ENCODE measurements at places on chromosomes 5 and 9.

- DNase-seq, result no peak
Measured at GRCh38 chr5:6773342-6774035, 60.3 kb downstream of the TENT4A start.

DNA sequence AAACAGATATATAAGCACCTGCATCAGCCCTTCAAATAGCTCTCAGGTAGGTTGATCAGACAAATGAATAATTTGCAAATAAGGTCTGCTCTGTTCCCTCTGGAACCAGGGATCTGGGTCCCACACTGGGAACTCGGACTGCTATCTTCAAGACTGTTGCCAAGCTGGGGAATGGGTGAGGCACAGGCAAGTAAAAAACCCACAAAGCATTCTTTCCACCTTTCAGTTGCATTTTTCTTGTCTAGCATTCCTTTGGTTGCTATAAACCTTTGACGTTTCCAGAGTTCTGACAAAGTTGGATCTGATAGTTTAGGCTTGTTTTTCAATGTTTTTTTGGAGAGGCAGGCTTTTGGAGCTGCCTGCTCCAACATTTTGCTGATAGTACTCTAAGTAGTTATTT lies 20.1 kb downstream of the FBXL17 start:
- no peak for DNase-seq

DNA sequence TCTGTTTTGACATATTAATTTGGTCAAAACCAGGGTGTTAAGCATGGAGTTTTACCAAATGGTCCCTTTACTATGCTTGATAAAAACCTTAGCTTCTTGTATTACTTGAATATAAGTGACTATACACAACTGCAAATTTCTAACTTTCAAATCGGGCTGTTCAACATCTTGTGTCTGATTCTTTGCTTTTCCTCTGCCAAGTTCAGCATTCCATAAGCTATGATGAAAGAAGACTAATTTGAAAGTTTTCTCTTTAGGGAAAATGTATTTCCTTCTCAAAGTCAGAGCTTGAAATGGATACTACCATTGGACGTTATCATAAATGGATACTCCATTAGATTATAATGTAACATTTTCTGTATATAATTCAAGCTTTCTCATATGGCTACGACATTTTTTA lies 792.9 kb downstream of the EFNA5 start:
- DNase-seq, result no peak

GRCh38 chr9:68462105-68462775 lies 78.4 kb downstream of the TMEM252 start:
- DNase-seq, result no peak

DNA sequence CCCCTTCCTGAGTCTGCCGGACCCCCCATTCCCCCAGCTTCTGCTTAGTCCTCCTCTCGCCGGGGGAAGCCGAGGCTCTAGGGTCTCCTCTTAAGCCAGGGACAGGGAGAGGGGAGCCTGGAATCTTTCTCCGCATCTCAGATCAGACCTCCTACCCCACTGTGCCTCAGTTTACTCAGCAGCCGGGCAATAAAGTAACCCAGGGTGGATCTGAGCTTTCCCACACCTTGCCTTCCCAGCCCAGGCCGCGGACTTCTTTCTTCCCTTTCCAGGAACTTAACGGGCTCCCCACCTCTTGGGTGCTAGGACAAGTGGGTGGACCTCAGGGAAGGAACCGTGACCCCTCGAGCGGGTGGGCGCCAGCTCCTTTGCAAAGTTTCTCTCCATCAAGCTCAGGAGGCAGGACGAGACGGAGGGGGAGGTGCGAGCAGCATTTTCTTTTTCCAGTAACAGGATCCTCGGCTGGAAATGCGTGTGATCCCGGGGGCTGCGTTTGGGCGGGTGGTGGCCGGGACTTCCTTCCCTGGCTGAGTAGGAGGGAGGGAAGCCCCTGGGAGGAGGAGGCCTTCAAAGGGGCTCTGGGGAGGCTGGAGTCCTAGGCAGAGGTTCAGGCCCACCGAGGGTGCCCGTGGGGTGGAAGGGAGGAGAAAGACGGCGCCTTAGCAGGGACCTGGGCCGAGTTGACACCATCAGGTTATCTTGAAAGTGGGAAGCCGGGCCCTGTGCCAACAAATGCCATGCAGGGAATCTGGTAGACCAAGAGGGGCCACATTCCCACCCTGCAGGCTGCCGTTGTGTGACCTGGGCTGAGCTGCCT lies 795 bp downstream of the DAB2IP start:
- no peak for DNase-seq

DNA sequence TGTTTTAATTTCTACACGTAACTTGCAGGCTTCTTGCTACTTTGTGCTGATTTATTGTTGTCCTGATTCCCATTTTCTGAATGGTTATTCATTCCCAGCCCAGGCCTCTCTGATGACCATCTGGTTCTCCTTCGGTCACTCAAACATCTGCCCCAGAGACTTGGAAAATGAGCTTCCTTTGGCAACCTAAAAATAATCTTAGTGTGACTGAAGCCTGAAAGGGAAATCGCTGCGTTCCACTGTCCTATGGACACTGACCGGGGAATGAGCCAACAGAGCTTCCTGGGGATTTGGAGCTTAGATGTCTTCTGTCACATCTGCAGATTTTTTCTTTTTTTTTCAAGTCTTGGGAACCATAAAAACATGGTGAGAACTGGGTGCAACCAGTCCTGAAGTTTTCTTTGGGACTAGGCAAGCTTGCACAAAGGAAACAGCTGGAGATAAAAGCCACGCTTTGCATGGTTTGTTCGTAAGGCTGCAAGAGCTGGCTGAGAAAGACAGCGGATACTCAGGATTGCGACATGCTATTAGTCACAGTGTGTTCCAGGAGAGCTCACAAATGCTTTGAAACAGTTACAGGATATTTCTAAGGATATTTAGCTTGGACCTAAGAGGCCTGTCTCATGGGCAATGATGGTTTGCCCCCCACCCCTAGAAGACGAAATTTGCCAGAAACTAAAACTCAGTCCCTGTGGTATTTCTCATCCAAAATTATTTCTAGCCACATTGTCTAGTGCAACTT lies 146.2 kb downstream of the GOLPH3 start:
- DNase-seq, result peak; percentile 90
